ENCODE measurements at places on chromosomes 11 and 22.

DNA sequence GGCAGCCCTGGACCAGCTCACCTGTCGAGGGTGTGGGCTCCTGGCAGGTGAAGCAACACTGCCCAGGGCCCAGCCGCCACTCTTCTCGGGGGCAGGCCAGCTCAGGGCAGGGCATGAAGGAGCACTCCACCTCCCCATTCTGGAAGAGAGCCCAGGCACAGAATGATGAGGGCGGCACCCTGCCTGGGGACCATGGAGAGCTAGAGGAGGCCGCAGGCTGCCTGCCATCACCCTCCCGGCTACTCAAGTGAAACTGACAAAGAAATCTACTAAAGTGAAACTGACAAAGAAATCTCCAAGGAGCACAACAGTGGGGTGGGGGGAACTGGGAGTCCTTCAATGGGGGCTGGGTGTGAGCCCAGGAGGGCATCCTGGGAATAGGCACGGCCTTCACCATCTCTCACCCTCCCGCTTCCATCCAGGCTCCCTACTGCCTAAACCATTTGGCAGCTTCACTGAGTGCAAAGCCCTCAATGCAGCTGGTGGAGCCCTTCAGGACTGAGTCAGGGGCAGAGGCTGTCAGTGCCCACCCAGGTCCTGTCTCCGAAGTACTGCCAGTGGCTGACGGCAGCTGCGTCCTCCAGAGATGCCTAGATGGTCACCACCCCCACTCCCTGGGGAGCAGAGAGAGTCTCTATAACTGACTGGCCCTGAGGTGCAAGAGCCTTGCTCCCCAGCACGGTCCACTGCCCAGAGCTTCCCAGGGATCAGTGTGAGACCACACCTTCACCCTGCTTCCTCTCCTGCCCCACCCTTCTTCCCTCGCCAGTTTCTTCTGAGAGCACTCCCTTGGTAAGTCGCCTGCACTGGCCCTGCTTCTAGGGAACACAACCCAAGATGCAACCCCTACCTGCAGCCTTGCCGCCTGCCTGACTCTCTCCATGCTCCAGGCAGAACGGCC is 21.7 kb downstream of the VWCE start:
- DNase-seq, result no peak

GRCh38 chr11:126359431-126360048 is 4.1 kb downstream of the ST3GAL4 start:
- no peak for DNase-seq

GRCh38 chr11:47915783-47916182 is 64.6 kb upstream of the PTPRJ start:
- DNase-seq, result no peak

DNA sequence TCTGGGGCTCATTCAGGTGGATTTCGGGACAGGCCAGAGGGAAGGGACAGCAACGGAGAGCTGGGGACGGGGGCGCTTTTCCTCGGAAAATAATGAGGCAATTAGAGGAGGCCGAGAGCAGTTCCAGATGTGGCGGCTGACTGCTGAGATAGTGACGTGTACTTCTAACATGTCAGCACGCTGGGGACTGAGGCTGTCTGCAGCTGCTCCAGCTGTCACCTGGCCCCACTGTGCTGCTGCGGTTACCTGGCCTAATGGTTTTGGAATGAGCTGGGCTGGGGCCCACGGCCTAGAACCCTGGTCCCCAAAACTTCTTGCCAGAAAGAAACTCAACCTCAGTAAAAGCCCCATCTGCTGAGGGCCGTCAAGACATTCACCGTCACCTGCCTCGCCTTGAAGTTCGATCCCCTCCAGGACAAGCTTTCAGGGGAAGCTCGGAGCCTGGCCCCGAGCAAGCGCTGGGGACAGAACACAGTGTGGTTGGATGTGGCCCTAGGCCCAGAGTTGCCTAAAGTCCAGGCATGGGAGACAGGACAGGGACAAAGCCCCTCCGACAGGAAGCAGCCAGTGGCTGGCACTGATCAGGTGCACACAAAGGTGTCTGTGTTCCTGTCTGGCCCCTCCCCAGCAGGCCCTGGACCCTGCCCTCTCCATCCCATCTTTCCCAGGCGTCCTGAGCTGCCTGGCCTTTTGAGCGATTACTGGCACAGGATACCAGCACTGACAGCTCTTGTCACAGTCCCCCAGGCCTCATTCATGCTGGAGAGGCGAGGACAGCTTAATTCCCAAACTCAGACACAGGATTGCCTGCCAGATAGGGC is 22.1 kb downstream of the RPUSD4 start:
- no peak for DNase-seq

GRCh38 chr22:36659762-36660509 is 43.6 kb downstream of the CACNG2 start:
- no peak for DNase-seq

DNA sequence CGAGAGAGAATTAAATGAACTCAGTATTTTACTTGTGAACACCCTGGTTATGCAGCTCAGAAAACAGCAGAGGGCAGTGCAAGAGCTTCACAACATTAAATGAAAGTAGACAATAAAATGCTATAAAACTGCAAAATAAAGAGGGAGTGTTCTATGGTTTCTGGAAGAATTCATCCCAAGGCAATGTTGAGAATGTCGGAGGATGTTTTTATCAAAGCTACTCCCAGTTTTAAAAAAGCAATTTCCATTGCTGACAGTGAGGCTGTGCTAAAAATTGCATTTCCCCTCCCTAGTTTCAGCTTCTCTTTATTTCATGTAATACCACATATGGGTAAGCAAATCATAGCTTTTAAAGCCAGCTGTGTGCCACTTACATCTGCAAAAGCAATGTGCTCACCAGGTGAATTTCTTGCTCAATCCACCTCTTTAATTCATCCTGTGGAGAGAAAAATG is 296.8 kb downstream of the RAB38 start:
- no peak for DNase-seq

GRCh38 chr22:37032535-37033460 is 13.3 kb downstream of the MPST start:
- no peak for DNase-seq

DNA sequence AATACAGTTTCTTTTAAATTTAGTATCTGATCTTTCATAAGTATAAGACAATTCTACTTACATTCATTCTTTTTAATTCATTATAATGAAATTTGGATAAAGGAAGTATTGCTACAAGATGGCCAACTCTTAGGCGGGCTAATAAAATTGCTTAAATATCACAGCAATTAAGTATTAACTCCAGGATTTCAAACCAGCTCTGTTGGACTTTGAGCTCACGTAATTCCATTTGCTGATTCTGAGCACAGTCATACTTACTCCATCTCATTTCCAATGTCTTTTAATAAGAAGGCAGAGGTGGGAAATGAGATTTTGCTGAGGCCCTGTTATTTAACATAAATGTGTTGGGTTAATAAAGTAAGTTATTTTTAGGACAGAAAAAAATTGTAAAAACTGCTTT is 748.1 kb downstream of the KCNA4 start:
- no peak for DNase-seq

DNA sequence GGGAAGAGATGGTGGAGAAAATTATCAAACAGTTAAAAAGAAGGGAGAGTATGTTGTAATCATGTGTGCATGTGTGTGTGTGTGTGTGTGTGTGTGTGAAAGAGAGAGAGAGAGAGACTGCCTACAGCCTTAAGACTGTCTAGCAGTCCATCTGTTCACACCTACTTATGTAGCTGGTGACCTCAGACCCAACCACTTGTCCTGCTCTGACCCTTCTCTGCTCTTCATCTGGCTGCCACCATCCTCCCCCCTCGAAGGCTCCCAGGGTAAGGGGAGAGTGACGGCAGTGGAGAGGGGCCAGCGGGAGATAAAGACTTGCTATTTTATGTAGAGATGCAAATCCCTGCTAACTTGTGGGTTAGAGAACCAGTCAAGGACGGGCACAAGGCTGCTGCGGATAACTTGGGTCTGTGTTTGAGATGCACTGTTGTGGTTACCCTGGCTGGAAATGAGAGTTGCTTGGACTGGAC is 24.9 kb upstream of the GRAMD1B start:
- DNase-seq, result no peak

- DNase-seq, result peak; percentile 61
These were observed 56.7 kb upstream of the CRTAM start for GRCh38 chr11:122781378-122782195.

DNA sequence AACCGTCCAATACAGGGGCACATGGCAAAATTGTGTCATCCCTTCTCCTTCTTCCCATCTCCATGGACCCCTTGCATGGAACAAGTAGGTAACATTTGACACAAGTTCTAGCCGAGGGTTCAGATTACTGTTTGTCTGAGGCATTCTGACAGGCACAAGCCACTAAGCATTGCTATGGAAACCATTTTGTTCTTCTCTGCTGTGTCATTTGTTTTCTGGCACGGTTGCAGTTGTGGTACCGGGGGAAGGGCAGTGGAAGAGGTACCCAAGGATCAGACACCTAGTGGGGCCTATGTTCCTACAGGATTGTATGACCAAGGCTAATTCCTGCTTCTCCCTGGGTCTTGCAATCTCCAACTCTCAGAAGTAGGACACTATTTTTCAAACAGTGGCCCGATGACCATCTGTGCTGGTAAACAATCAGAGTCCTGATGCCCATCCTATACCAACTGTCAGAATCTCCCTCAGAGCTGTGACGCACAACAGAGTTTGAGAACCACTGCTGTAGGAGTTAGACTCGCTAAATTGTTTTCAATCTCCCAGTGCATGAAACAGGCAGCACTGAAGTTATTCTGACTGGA is 69.3 kb downstream of the KCNC1 start:
- no peak for DNase-seq

DNA sequence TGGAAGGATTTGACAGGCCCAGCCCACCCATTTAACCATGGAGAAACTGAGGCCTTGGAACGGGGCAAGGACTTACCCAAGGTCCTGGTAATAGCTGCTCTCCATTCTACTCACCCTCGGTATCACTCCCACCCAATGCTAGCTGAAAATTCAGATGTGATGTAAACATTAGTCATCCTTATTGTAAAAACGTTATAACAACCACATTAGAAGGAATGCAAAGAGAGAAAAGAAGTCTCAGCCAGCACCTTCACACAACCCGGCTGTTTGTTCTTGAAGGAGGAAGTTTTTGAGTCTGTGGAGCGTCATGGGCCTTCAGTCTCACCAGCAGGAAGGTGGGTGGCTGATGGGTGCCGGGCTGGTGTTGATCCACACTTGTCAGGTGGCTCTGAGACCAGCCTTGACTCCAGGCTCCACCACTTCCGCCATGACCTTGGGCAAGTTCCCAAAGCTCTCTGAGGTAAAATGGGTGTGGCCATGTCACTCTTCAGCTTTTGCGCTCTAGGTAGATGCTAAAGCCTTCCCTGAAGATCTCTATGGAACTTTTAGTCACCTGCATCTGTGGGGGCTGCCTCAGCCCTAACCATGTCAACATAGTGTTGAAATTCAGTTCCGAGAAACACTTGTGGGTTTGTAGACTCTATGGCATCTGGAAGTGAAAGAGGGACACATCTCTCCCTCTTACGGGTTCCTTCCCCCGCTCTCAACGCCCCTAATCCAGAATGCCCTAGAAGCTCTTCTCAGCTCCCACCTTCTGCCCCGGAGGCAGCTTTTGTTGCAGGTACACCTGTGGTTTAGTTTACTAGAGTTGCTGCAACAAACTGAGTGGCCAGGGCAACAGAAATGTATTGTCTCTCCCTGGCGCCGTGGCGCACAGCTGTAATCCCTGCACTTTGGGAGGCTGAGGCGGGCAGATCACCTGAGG is 14.8 kb downstream of the CD6 start:
- DNase-seq, result peak; percentile 91

- no peak for DNase-seq
These were observed 68.0 kb downstream of the ZBTB44 start for GRCh38 chr11:130246738-130247137.

DNA sequence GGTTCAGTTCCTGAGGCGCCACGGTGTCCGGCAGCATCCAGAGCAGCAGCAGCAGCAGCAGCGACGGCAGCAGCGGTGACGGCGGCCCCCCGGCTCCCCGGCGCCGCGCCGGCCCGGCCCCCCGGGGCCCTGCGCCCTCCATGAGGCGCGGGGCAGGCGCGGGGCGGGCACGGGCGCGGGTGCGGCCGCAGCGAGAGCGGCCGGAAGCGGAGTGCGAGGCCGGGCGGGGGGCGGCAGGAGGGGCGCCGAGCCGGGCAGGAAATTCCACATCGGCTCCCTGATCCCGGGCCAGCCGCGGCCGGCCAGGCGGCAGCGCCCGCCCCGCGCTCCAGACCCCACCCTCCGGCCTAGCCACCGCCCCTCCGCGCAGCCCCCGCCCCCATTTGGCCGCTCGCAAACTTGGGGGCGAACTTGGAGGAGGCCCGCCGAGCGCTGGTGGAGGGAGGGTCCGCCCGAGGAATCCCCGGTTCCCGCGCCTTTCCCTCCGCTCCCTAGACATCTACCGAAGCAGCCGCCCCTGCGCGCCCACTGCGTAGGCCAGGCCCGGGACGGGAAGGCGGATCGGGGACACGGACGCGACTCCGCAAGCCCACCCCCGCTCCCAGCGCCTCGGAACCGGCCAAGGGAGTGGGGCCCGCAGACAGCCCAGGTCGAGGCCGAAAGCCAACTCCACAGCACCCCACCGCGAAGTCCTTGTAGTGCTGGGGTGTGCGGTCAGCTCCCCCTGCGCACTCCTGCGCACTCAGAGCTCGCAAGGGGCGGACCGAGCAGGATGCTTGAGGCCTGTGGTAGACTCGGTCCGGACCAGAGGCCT is at the start of gene SCARF2:
SCARF2 (minus strand) TSS at position 213 of the 814 bp plus-strand sequence; CDS start at position 142, 71 bp downstream.
- DNase-seq, result no peak

DNA sequence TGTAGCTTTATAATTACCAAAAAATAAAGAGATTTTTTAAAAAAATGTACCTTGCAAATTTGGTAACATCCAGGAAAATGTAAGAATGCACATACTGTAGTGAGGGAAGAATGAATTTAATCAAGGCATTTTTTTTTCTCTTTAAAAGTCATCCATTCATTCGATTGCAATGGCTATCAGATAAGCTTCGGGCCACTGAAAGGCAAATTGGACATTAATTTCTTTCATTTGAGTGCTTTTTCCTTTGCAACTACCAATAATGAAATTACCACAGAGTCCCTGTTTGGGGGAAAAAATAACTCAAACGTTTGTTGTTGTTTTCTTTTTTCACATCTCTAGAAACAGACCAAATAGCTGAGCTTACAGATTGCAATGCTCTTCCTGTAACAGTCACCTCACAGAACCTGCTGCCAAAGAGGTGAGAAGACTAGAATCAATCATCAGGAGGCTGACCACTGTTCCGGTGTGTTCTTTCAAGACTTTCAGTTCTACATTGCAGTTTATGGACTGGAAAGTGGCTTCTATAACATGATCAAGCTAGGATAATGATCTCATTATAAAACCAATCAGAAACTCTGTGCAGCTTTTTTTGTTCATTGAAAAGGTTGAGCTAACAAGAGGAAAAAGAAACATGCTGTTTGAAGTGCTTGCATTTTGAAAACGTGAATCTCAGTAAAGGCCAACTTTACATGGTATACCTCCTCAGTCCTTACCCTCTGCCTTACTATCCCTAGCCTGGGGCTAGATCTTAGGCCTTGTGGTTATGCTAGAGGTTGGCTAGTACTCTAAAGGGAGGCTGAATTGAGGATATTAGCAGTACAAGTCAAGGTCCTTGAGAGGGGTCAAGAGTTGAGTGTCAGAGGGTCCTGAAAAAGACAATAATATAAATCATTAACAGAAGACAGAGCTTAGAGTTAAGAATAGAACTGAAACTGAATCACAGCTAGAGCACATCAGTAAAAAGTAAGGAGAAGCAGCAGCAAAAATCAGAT is 1276.1 kb downstream of the LRRC4C start:
- no peak for DNase-seq
